ENCODE measurements at places on chromosomes 13 and 19. TPM values are rescaled to one million over a fixed set of nuclear protein-coding genes. Genes with fewer than 3 reads are reported as not detected.

DNA sequence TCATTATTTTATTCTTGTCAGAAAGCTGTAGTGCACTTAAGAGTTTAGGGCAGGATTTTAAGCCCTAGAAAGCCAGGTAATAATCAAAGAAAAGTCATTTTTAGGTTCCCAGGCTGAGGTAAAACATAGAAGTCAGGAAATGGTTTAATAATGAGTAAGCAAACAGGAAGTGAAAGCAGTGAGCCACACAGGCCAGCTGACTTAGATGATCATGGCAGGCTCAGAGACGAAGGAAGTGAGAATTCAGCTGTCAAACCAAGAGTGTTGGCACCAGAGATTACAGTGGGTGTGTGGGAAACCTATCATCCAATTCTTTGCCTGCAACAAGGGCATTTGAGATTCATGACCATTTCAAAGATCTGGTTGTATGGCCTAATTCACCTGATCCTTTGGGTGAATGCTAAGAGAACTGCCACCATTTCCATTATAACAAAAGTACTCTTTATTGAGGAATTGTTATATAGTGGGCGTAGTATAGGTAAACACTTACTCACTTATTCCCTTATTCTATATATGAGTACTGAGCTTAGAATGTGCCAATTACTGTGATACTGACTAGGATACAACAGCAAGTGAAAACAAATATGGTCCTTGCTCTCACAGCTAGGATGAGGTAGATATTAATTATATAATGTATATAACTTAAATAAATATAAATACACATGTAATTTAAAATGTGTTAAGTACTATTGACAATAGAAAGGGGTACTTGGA, 103.7 kb upstream of the EDNRB start:
- no peak for DNase-seq

- DNase-seq: no peak
These were observed 497.3 kb downstream of the KLF5 start for GRCh38 chr13:73556128-73556527.

- DNase-seq: no peak
These were observed 43.7 kb downstream of the ZNF557 start for GRCh38 chr19:7113233-7113632.

GRCh38 chr13:101739382-101740178, 287.1 kb downstream of the ITGBL1 start:
- DNase-seq: no peak

DNA sequence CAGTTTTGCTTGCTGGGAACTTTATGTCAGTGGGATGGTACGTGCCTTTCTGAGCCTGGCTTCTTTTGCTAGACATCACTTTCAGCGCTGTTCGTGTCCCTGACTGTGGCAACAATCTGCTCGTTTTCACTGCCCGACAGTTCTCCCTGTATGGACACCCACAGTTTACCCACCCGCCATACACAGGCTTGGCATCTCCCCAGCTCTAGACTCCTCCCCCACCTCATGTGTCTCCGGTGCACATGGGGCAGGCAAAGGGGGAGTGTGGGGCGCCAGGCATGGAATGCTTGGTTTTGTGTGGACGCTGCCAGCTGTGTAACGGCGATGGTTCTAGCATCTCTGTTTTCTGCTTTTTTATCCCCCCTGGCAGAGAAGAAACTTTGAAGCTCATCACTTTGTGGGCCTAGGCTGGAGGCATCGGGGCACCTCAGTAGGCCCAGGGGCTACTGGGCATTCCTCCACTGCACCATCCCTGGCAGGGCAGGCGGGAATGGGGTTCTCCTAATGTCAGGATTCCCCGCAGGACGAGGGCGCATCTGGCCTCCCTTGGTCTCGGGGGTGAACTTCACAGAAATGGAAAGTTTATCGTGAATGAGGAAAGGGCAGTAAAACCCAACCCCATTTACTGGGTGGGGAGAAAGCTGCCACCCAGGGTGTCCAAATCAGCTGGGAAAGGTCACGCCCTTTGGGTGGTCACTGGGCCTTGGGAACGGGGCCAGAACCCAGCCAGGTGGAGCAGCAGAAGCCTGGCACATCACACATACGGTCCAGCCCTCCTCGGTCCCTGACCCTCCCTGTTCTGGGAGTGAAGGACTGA, 60.8 kb downstream of the CEBPG start:
- DNase-seq: no peak

- DNase-seq: no peak
These were observed 1317.9 kb upstream of the SPRY2 start for GRCh38 chr13:81658598-81659370.

- peak; percentile 25 for DNase-seq
These were observed 652 bp downstream of the CHERP start for GRCh38 chr19:16541526-16542044.

- no peak for DNase-seq
These were observed 52.8 kb downstream of the TNFRSF19 start for GRCh38 chr13:23622985-23623384.

DNA sequence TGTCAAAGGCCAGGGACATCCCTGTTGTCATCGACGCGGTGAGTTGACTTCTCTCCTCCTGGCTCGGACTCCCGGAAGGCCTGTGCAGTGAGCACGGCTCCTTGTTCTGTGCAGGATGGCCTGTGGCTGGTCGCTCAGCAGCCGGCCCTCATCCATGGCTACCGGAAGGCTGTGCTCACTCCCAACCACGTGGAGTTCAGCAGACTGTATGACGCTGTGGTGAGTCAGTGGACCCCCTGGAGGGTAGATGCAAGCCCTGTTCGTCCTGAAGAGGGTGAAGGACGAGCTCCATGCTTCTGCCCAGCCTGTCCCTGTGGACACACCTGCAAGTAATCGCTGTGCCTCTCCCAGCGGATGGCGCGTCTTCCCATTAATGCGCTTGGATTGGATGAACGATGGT, 19.2 kb downstream of the NAXD start:
- DNase-seq: no peak

GRCh38 chr13:20497006-20497775, 28.5 kb downstream of the CRYL1 start:
- no peak for DNase-seq

DNA sequence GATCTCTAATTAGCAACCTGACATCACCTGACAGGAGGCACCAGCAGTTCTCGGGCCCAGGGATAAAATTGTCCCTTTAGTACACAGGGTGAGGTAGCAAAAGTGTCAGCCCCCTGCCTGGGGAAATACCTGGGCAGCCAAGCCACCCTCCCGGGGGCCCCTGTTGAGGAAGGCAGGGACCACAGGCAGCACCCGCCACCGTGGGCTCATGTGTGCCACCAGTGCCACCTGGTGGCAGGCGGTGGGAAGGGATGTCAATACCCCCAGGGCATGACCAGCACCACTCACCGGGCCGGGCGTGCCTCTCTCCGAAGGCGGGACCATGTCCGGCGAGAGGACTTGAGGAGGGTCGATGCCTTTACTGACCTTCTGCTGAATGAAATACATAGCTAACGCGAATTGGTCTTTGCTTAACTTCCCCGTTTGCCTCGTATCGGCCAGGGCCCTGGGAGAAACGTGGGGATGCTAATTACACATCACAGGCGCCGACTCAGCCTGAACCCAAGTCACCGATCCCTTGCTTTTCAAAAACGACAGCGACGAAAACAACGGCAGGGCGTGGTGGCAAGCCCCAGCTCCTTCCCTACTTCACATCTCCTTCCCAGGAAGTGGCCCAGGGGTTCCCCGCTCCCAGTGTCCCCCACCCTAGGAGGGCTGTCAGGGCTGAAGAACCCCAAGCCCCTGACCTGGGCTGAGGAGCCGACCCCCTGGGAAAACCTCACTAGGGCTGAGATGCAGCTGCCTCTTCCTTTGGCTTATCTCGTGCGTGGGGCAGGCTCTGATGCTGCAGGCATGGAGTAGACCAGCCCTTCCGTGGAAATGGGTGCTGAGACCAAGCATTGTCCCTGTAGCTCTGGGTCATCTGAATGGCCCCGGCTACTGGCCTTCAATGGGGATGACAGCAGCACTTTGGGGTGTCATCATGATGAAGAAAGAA, 53.8 kb downstream of the EPS15L1 start:
- DNase-seq: peak; percentile 55

DNA sequence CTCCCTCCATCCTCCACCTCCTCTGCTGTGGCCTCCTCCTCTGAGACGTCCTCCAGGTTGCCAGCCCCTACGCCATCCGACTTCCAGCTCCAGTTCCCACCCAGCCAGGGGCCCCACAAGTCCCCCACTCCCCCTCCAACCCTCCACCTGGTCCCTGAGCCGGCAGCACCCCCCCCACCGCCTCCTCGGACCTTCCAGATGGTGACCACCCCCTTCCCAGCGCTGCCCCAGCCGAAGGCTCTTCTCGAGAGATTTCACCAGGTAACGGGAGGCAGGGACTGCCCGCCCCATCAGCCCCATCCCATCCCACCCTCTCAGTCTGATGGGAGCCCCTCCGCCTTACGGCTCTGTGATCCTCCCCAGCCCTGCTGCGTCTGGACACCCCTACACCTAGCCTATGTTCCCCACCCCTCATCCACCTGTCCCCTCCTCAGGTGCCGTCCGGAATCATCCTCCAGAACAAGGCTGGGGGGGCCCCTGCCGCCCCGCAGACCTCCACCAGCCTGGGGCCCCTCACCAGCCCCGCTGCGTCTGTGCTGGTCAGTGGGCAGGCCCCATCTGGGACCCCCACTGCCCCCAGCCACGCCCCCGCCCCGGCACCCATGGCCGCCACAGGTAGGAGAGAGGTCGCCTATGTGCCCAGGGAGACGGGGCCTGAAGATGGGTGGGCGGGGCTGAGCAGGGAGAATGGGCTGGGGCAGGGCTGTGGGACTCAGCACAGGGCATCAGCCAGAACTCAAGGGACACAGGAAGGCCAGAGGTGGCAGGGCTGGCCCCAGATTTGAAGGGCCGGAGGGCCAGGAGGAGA, 18.6 kb upstream of the EHD2 start:
- no peak for DNase-seq

- DNase-seq: no peak
These were observed 11.6 kb downstream of the MVB12A start for GRCh38 chr19:17431417-17431816.

DNA sequence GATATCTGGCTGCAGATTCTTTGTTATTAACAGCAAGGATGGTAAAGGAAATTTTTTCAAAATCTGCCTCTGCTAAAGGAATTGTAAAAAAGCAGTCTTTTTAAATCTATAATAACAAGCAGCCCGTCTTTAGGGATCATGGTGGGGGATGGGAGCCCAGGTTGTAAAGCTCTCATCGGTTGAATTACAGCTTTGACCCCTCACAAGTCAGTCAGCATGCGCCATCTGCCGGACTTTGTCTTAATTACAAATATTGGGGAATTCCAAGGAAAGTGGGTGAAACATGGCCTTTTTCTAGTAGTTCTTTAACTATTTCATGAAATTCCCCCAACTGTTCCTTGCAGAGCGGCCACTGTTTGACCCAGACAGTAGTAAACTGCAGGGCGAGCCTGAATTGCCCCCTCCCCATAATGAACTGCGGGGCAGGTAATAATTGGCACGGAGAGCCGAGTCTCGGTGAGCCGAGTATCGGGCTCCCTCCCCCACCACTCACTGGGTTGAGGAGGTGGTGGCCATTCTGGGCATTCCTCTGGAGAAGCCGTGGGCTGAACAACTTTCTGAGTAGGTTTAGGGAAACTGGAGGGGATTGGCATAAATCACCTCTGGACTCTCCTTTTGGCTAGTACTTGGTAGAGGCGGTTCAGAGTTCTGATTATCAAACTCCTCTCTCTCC, 11.6 kb downstream of the ZNF578 start:
- DNase-seq: no peak

- no peak for DNase-seq
These were observed 880 bp upstream of the TMEM160 start for GRCh38 chr19:47049307-47049700.

DNA sequence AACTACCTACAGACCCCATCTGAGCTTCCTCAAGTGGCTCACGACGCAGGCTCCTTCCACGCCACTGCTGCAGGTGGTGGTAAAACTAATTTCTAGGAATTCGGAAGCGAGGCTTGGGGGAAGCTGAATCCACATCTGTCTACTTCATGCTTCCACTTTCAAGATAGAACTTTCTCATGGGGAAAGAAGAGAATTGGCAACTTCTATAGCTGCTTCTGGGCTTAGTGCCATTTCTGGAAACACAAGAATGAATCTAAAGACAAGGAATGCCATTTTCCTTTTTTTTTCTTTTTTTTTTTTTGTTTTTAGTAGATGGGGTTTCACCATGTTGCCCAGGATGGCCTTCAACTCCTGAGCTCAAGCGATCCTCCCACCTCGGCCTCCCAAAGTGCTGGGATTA, 2.8 kb upstream of the NLRP12 start:
- no peak for DNase-seq

DNA sequence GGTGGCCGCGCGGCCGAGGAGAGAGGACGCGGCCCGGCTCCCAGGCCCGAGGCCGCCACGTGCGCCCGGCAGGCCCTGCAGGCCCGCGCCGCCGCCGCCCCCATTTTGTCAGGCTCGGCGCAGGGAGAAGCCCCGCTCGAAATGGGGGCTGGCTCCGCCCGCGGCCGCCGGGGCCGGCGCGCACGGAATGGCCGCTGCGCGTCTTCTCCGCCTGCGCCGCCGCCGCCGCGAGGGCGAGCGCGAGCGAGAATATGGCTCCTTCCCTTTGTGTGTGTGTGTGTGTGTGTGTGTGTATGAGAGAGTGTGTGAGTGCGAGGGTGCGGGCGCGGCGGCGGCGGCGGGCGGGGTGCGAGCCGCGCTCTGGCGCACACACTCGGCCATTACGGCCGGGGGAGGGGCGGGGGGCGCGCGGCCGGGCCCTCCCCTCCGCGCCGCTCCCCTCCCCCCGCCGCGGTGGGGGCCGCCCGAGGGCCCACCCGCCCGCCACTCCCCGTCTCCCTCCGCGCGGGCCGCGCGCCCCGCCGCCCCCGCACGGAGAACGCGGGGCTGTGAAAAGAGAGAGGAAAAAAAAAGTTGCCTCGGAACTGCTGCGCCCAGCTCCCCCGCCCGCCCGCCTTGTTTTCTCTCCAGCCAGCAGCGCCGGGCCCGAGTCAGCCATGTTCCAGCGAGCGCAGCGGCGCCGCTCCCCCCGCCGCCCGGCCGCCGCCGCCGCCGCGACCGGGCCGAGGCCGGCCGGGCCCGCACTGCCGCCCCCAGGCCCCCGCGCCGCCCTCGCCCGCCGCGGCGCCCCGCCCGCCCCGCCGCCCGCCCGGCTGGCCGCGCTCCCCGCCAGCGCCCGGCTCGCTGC, 1.0 kb downstream of the HMGB1 start:
- DNase-seq: peak; percentile 89

DNA sequence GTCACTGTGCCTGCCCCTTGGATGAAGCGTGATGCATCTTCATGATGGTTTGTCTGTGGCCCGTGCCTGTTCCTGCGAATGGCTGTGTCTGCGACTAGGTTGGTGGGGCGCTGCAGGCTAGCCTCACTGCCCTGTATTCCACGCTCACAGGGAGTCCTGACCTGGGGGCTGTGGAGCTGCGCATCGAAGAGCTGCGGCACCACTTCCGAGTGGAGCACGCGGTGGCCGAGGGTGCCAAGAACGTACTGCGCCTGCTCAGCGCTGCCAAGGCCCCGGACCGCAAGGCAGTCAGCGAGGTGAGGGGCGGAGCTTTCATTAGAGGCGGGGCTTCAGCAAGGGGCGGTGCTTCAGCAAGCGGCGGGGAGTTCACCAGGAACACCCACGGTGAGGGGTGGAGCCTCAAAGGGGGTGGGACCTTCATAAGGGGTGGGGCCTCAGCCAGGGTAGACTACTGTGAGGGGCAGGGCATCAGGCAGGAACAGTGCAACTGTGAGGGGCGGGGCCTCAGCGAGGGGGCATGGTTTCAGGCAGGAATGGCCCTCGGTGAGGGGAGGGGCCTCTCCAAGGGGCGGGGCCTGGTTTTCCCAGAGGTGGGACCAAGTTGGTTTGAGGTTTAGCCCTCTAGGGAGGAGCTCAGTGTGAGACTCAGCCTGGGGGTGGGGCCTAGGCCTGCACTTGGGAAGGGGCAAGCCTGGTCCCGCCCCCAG, 17.2 kb downstream of the PKN1 start:
- no peak for DNase-seq

DCLK1 gene
- polyA plus RNA-seq: 114 TPM

ATP8A2 gene
- polyA plus RNA-seq: 1.6 TPM

MPND gene
- polyA plus RNA-seq: 17.3 TPM

SYT5 gene
- 0.13 TPM for polyA plus RNA-seq

DNMT1 gene
- 65.8 TPM for polyA plus RNA-seq

BEST2 gene
- 0.09 TPM for polyA plus RNA-seq

TGFB1 gene
- polyA plus RNA-seq: 23.9 TPM

All from hindlimb muscle (tissue), 1 donor.